Renal pelvis (tissue), 12 donors: ENCODE measurements at places on chromosomes 3 and 15.

- no peak for DNase-seq
Observed at GRCh38 chr3:171427771-171428320, 32.4 kb downstream of the TNIK start.

GRCh38 chr15:31502541-31503229 is 176.1 kb downstream of the KLF13 start:
- DNase-seq = no peak

GRCh38 chr15:34132881-34133280 is 31.0 kb downstream of the PGBD4 start:
- no peak for DNase-seq

DNA sequence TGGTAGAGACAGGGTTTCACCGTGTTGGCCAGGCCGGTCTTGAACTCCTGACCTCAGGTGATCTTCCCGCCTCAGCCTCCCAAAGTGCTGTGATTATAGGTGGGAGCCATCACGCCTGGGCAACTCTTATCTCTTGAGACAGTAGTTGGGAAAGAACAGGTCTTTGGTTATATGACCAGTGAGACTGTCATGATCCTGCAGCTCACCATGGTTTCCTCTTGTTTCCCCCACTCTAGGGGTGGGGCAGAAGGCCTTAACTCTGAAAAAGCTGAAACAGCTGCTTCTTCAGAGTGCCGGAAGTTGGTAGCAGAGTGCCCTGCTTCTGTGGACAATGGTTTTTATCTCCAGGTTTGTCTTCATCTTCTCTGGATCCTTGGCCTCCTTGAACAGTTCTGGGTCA is 4.7 kb upstream of the TYRO3 start:
- DNase-seq = no peak

DNA sequence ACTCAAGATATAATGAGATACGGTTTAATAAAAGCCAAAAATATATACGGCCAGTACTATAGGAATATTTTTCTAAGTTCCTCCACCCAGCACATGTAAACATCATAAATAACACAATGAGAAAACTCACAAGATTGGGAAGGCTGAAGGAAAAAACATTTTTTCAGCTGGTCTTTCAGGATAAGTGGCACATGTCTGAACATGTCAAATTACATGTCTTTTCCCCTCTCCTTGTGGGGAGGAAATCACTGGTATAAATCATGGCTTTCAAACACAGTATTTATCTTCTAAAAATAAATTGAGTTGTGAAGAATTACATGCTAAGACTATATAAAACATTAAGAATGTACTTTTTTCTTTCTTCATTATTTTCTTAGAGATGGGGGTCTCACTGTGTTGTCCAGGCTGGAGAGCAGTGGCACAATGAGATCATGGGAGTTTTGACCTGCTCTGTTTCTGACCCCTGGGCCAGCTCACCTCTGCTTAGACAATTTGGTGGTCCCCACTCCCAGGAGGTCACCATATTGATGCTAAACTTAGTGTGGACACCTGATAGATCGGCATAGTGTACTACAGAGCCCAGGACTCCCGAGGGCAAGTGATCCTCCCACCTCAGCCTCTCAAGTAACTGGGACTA is 32.8 kb downstream of the ETV5 start:
- DNase-seq = no peak

- DNase-seq = peak; percentile 49
Observed at GRCh38 chr3:182740710-182741109, 52.6 kb upstream of the ATP11B start.

GRCh38 chr15:41001524-41002214 is 48.4 kb downstream of the CHAC1 start:
- no peak for DNase-seq

DNA sequence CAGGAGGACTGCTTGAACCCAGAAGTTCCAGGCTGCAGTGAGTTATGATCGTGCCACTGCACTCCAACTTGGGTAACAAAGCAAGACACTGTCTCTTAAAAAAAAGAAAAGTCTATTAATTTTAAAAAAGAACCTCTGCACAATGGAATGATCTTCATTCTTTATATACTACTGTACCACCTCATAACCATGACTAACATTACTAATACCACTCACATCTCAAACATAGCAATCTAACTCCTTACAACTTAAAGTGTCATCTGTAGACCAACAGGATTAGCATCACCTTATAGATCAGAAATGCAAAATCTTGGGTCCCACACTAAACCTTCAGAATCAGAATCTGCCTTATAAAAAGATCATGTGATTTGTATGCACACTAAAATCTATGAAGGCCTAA is 48.8 kb upstream of the MAP4 start:
- no peak for DNase-seq

DNA sequence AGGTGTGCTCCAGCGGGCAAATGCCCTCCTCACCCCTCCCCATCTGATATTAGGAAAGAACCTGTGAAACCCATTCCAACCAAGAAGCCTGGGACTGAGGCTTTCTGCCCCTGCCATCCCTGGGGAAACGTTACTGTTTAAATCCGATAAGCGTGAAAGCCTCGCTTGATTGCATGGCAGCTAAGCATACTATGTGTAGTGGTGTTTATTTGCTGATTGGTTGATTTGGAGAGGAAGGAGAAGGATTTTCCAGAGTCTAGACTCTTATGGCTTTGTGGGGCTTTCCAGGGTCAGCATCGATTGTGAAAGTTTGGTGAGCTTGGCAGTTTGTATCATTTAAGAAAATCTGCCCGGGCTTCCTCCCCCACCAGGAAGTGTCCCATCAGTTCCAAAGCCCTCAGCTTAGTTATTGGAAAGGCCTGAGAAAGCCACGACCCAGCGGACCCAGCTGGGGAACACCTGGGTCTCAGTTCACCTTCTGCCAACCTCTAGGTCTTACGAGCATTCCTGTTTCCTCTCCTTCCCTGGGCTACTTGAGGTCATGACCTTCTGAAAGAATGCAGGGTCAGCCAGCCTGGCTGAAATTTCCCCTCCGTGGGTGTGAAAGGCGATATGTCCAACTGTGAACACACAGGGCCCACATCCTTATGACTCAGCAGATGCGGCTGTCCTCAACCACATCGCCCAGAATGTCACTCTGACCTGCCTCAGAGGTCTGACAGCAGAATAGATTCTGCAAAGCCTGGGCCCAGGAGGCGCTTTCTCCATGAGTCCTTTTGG is 62.8 kb upstream of the HERC1 start:
- DNase-seq = no peak

GRCh38 chr3:128131897-128132646 is 8.5 kb upstream of the RUVBL1 start:
- no peak for DNase-seq

GRCh38 chr3:37456270-37456708 is 281.9 kb upstream of the LRRFIP2 start:
- peak; percentile 39 for DNase-seq

DNA sequence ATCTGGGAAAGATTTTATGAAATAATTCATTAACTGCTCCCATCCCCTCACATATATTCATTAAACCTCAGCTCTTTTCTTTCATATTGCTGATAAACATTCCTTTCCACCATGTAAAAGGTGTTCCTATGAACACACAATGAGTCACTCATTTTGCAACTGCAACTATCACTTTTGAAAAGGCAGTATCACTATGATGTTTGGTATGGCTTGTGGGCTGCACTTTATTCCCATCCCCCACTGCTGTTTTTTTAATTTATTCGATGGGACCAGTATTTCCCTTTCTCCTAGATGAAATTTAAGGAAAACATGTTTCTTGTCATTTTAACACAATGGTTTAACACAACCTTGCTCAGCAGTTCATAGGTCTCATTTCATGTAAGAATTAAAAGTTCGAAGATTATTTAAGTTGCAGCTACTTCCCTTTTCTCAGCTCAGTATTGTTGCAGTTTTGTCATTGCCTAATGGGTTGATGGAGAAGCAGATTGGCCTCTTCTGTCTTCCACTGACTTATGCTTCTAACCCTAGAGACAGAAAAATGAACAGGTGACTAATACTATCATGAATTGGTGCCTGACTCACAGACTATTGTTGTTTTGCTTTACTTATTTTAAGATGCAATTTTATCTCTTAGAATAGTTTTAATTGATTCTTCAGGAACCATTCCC is 280.3 kb downstream of the ZPLD1 start:
- no peak for DNase-seq

- no peak for DNase-seq
Observed at GRCh38 chr3:72977060-72977808, 19.4 kb upstream of the PPP4R2 start.

- no peak for DNase-seq
Observed at GRCh38 chr15:48336940-48337339, 5.7 kb downstream of the DUT start.

DNA sequence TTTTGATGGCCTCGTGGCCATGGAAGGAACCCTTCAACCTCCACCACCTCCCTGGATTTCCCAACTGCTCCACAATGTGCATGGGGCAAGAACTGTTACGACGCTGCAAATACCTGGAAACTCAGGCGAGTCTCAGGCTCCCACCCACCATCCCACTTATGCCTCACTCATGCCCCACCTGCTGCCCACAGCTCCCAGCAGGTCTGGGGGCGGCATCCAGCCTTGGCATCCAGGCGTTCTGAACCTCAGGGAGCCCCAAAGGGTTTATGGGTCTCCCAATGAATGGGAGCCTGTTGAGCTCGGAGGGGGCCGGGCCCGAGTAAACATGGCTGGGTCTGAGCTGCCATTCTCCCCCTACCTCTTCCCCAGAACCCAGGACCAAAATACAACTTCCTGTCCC is 2.0 kb upstream of the PTH1R start:
- no peak for DNase-seq

GRCh38 chr3:128787256-128788253 is 61.6 kb downstream of the RAB7A start:
- peak; percentile 35 for DNase-seq

DNA sequence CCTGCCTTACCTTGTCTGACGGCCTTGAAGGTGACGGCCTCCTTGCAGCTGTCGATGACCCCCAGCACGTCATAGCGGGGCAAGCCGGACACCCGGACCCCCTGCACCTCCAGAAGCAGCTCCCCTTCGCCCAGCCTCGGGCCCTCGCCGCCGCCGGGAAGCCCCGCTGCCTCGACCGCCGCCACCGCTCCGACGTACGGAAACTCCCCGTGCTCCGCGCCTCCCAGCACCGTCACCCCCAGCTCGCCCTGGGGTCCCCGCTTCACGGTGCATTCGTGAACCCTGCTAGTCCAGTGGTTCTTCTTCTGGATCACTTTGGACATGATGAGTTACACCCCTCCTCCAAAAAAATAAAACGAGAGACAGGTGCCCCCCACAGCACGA is 740 bp downstream of the MAGI1 start:
- no peak for DNase-seq

DNA sequence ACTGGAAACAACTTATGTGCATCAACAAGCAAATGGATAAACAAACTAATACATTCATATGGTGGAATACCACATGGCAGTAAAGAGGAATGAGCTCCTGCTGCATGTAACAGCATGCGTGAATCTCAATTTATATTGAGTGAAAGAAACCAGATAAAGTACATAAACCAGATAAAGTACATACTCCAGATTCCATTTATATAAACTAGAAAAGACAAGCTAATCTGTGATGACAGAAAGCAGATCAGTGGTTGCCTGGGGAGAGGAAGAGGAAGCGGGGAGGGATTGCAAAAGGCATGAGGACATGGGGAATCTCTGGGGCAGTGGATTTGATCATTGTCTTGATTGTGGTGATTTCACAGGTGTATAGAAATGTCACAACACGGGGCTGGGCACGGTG is 34.2 kb downstream of the LIMD1 start:
- no peak for DNase-seq

DNA sequence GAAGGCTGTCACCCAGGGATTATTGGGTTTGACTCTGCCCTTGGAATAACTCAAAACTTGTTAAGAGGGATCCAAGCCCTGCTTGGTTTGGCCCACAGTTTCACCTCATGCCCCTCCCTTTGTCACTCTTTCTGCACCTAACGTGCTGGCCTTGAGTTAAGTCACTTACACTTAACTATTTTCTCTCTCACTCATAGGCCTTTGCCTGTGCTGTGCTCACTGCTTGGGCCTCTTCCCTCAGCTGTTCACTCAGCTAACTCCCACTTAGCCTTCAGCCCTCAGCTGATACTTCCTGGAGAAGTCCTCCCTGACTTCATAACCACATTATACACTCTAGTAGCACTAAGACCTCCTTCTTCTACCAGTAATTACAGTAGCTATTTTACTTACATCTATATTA is 133.3 kb downstream of the CMSS1 start:
- no peak for DNase-seq

DNA sequence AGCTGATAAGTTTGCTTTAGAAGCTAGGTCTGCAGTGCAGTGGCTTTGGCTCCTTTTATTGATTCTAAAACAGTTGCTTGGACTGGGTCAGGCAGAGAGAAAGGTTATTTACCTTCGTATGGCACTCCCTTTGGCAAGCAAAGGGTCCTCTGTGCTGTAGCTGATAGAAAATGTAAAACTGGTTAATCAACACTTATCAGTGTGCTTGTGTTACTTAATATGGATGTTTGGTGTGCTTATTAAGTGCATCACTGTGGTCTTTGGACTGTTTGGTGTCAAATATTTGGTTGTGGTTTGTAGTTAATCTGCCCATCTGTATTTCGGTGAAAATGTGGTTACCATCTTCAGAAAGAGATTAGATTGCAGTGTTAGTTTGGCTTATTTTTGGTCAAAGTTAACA is 16.0 kb downstream of the UBE2E2 start:
- DNase-seq = no peak

DNA sequence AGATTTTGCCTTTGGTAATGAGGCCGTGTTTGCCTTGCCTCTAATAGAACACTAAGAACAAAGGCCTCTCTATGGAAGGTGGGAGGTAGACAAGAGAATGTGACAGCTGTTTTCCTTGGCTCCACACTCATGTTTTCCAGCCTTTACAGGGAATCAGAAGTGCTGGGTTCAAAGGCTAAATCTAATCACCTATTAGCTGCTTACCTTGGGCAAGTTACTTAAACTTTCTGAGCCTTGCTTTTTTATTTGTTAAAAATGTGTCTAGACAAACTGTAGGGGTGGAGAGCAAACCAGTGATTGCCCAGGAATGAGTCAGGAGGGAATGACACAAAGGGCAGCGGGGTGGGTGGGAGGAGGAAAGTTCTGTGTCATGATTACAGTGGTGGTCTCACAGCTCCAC is 179.0 kb downstream of the P3H2 start:
- no peak for DNase-seq

DNA sequence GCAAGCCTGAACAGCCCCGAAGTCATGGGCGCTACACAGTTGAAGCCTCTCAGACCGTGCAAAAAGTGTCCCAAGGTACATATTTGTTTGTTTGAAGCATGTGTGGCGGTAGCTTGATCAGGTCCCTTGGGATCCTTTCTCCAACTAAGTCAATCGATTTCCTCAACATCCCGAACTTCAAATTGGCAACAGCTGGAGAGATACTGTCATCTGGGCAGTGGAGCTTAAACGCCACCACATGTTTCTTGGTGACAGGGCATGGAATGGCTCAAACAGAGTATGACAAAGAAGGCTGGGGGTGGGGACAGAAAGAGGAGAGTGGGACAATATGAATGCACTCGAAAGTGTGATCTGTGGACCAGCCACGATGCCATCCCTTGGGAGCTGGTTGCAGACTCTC is 84.9 kb upstream of the PSMD6 start:
- DNase-seq = no peak

- DNase-seq = no peak
Observed at GRCh38 chr3:105539897-105540296, 173.2 kb downstream of the ALCAM start.
